ENCODE measurements at places on chromosomes 4 and X.

DNA sequence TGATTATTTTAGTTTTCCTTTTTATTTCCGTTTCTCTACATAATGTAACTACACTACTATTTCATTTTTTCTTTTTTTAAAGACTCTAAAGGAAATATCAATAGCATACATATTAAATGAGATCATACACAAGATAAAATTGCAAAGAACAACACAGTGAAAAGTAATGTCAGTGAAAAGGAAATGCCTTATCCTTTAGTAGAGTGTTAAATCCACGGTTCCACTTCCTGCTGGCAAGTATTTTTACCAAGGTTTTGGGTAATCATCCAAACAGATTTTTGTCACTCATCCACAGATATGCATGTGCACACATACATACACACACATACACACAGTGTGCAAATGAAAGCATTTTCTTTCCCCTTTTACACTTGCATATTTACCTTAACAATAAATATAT lies 548.9 kb downstream of the PPP4R3C start:
- DNase-seq: no peak

DNA sequence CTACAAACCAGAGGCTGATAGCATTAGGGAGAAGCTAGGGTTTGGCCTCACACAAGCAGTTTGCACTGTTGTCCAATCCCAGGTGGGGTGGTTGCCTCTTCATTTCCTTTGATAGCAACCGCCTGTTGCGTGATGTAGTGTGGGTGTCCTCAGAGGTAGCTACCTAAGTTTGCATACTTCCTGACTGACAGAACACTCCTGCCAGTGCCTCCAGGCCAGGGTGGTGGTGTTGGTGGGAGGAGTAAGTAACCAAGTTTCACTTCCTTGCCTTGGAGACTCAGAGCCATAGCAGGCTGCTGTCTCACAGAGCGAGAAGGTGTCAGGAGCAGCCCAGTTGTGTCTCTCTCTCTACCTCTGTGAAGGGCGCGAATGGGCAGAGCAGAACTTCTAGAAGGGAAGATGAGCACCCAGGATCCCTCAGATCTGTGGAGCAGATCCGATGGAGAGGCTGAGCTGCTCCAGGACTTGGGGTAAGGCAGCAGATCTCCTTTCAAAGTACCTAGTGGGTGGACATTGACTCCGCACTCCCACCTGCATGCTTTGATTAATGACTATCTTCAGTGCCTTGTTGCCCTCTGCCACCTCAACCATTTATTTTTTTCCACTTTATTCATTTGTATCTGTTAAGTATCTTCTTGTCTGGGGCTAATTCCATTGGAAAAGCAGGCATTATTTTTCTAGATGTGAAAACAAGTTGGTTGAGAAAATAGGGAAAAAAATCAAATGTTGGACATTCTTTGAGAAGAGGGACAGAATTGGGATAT lies at the start of gene DAPP1:
TSS of gene DAPP1 (plus strand) at position 283 of the 764 bp plus-strand sequence. CDS start at position 370, 87 bp downstream.
- DNase-seq: peak; percentile 50

DNA sequence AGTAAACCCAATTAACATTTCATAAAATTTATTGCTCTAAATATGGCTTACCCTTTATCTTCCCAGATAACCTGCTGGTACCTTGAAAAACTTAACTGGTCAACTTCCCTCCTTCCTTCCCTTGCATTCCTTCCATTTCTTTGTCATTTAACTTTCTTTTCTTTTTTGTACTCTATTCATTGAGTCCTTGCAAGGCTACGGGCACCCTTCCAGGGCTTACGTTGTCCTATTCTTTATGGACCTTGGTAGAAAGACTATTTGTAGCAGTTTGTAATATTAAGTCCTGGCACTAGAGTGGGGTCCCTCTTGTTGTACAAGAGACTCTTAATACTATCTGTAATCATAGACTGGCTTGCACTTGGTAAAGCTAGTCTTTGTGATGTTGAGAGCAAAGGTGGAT lies 8.0 kb upstream of the GATB start:
- no peak for DNase-seq

GRCh38 chr4:79857811-79858210 lies 215.2 kb downstream of the ANTXR2 start:
- DNase-seq: no peak

All from stimulated activated CD4-positive, alpha-beta T cell treated with anti-CD3 and anti-CD28 coated beads, Interleukin-4, amount 100 ng/mL, for 48 hours (primary cell).